ENCODE measurements at places on chromosomes 12 and 14.
A peak's percentile ranks its signal among the peaks of the same experiment; 100 is the strongest.

- no peak for DNase-seq
Observed at GRCh38 chr12:84738481-84738972, 174.1 kb downstream of the SLC6A15 start.

- DNase-seq, result no peak
Observed at GRCh38 chr14:38065106-38065762, 142.5 kb upstream of the SSTR1 start.

DNA sequence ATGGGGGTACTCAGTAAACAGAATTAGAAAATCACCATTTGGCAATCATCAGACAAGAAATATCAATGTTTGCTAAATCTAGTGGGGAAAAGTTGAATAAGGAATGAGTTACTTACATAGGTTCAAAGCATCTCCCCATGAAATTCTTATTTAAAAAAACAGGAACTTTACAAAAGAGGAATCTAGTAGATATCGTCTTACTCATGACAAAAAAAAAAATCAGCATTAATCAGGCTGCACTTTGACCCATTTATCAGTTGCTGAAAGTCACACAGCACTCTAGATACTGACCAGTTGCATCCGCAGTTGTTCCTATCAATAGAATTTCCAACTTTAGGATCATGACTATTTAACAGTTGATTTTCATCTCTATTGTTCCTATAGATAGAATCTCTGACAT is 5.8 kb upstream of the DICER1 start:
- no peak for DNase-seq

DNA sequence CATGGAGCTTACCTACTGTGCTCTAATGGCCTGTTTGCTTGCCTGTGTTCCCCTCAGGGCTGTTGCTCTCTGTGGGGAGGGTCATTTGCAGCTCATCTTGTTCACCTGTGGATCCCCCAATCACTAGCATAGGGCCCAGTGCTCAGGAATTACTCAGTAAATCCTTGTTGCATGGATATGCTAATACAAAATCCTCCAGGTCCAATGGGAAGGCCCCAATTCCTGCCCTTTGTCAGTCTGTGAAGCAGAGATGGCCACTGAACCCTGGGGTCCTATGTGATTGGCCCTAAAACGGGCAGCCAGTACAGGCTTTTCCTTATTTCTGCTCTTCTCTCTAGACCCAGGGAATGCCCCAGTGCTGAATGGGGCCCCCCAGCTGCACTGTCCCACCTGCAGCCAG is 44.1 kb downstream of the FOS start:
- DNase-seq, result no peak

DNA sequence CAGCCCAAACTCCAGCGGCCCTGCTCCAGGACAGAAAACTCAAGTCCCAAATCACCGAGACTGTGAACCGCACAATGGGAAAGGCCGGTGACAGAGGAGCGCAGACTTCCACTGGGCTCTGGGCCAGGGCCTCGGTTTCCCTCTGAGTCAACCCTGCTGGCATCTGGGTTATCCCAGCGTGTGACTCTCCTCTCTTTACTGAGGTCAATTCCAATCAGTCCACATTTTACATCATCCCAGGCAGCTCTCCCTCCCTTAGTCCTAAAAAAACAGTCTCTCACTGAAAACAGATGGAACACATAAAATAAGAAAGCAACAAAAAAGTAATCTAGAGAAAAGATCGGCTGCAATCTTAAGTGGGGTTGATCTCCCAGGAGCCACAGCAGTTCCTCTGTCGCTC is 36.9 kb downstream of the ITPK1 start:
- no peak for DNase-seq

GRCh38 chr12:116916714-116917114 is 6.0 kb downstream of the FBXW8 start:
- no peak for DNase-seq

DNA sequence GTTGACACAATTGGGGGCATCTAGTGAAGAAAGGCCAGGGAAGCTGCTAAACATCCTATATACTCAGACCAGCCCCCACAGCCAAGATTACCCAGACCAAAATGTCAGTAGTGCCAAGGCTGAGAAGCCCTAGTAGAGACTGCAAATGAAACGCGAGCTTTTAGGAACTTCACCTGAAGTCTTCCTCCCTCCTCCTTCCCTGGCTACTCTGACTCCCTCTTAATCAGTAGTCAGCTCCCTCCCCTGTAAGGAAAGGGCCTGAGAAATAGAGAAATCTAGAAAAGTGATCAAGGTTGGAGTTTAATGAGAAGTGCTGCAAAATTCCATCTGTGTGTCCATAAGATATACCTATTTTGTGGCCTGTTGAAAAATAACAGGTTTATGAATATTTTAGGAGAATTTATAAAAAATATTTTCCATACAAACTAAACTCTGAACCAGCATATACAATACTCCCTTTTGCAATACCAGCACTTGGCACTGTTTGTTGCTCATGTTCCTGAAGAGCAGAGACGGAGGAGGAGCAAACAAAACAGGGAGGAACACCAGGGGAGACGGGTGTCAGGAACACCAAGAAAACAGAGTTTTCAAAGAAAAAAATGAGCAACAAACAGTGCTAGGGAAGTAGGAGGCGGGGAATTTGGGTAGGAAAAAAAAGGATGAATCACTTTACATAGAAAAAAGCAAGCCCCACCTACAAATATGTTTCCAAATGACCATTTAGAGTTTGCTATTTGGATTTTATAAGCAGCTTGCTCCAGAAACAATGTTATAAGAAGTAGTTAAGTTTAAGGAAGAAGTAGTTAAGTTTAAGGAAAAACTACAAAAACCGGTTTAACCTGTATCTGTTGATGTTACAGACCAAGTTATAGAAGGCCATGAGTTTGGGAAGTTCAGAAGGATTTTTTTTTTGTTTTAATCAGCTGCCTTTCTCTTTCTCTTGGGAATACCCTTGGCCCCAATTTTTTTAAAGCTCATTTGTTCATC is 282.1 kb upstream of the GRIP1 start:
- no peak for DNase-seq

- DNase-seq, result peak; percentile 69
Observed at GRCh38 chr12:130013771-130014484, 110.1 kb upstream of the TMEM132D start.

- no peak for DNase-seq
Observed at GRCh38 chr12:104586351-104586919, 129.7 kb downstream of the CHST11 start.

- no peak for DNase-seq
Observed at GRCh38 chr12:96513681-96514080, 24.3 kb downstream of the CFAP54 start.

All from lung (tissue), 17 donors.